ENCODE measurements at places on chromosomes 16 and 17. TPM values are rescaled to one million over a fixed set of nuclear protein-coding genes. Genes with fewer than 3 reads are reported as not detected.

NUBP1 gene
- 21.3 TPM for total RNA-seq

CDH5 gene
- not detected for total RNA-seq

MFAP4 gene
- total RNA-seq: not detected

IL17C gene
- not detected for total RNA-seq

CCL7 gene
- total RNA-seq: not detected

TMEM238L gene
- not detected for total RNA-seq

STRADA gene
- total RNA-seq: 68.3 TPM

NXPH3 gene
- 0.23 TPM for total RNA-seq

INTS2 gene
- 37.2 TPM for total RNA-seq

DNA sequence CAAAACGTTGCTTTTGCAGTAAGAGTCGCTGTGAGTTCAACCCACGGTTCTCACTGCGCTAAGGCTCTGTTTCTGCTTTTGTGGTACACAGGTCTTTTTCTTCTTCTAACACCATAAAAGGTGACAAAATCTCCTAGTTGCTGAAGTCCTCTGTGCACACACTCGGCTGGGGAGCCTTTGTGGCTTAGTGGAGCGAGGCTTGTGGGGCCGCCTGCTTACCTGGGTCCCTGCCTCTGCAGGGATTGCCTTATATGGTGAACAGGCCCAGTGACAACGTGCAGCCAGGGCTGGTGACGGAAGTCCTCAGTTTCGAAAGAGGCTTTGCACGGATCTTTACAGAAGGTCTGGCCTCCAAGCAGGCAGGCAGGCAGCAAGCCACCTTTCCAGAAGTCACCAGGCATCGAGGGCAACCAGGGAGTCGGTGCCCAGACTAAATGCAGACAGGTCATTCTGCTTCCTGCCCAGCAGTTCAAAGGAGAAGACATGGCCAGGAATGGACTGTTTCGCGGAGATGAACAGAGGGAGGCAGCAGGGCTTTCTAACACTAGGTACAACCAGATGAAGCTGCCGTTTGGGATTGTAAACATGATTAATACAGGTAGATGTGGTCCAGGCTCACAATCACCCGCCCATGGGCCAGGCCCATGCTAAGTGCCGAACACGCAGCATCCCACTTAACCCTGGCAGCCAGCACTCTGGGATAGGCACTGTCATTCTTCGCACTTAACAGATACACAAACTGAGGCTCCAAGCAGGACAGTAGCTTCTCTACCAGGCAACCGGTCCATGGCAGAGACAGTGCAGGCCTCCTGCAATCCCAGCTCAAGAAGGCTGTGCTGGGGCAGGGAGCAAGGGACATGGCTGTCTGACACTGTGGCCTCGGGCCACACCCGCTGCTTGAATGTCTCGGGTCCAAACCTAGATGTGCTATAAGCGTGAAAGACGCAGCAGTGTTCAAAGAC is 10.7 kb upstream of the MEAK7 start:
- peak; percentile 85 for DNase-seq

DNA sequence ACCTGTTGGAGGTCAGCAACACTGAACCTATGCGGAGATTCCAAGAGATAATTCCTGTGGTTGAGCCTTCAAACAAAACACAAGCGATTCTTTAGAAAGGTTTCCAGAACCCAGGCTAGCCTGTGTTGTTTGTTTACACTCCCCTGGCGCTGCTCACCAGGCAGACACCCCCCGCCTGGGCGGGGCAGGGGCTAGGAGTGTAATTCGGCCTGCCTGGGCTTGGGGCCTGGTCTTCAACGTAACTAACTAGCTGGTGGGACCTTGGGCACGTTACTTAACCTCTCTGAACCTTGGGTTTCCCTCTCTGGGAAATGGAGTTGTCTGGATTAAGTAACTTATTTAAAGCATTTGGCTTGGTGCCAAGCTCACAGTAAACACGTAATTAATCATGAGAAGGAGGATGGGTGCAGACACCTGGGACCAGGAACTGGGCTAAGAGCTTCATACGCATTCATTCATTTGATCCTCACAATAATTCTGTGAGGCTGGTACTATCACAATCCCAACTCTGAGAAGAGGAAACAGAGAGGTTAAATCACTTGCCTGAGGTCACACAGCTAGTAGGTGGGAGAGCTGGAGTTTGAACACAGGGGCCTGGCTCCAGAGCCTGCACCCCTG is 7.6 kb upstream of the ARHGAP27 start:
- no peak for DNase-seq

DNA sequence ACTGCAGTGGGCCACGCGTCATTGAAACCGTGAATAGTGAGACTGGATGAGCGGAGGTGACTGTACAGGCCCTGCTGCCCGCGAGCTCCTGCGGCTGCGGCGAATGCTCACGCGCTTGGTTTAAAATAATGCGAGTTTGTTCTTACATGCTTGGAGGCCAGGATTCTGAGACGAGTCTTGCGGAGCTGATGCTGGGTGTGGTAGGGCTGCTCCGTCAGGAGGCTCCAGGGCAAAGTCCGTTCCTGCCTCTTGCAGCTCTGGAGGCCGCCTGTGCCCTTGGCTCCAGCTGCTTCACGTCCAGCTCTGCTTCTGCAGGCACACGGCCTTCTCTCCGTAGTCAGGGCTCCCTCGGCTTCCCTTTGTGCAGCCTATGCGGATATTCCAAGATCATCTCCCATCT is 9.5 kb downstream of the ACSF3 start:
- DNase-seq: no peak

- no peak for DNase-seq
These were observed 5.9 kb upstream of the CBLN1 start for GRCh38 chr16:49287572-49287971.

- DNase-seq: no peak
These were observed 61.5 kb downstream of the BMERB1 start for GRCh38 chr16:15495898-15496297.

GRCh38 chr17:76420356-76421043 is 32.5 kb downstream of the UBE2O start:
- no peak for DNase-seq

GRCh38 chr16:56610017-56610608 is 1.7 kb downstream of the MT2A start:
- peak; percentile 86 for DNase-seq

DNA sequence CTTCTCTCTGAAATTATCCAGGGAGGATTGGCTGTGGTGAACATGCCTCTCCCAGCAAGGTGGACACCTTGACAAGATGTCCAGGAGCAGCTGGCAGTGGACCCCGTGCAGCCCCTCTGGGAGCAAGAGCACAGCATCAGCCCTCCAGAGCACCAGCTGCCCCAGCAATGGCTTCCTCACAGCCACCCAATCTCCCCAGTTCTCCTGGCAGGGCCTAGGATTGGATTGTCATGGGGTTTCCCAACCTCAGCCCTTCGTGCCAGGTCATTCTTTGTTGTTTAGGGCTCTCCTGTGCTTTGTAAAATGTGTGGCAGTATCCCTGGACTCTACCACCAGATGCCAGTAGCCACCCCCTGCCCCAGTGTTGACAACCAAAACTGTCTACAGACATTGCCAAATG is 1.8 kb upstream of the KRT36 start:
- no peak for DNase-seq

DNA sequence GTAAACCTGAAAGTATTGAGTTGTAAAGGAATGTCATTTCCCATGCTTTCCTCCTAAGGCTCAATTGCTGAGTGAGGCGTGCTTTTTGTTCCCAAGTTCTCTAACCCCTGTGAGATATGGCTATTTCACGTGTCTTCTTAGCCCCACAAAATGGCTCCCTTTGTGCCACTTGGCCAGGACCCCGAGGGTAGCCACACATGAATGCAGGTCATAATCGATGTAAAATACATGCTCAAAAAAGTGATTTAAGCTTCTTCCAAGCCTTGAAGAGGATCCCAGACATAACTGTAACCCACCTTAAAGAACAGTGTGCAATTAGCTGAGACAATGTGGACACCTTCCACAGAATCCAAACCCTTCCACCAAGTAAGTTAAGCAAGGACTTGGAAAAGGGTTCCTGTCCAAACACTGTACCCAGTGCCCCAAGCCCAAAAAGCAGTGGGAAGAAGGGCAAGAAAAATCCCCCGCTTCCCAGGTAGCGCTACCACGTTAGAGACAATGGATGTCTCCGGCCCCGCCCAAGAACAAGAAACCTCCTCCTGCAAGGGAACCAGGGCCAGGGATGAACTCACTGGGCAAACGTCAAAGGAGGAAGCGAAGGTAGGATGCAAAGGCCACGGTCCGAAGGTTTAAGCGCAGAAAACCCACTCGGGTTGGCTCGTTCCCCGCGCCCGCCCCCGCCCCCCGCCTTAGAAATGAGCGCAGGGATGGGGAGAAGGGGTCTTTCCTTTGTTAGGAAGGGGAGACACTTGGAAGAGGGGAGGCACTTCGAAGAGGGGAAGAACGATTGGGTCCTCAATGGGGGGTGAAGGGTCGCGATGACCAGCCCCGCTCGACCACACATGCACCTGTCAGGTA is 1.2 kb downstream of the JPT1 start:
- peak; percentile 33 for DNase-seq

GRCh38 chr17:67829331-67829730 is 4.0 kb downstream of the BPTF start:
- DNase-seq: peak; percentile 20

GRCh38 chr17:18181358-18181757 is 2.3 kb upstream of the ALKBH5 start:
- DNase-seq: no peak

DNA sequence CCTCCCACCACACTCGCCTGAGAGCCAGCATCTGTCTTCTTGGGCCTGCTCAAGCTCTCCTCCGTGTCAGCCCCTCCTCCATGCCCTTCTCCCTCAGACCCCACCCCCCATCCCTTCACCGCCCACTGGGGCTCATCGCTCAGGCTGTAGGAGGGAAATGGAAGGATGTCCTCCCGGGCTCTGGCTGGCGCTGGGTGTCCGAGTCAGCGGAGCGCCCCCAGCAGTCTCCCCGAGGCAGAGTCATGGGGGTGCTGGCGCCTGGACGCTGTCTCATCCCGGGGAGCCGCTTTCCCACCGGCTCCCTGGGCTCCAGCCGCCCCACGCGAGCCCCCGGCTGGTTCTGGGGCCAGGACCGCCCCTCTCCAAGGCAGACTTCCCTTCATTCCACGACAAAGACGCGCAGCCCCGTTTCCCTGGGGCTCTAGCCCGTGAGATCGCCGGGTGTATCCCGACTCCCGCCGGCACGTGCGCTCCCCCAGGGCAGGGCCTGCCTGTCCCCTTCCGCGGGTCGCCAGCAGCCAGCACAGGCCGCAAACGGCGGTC is 428 bp upstream of the ANTKMT start:
- peak; percentile 54 for DNase-seq

GRCh38 chr16:47578573-47578972 is 117.4 kb downstream of the PHKB start:
- no peak for DNase-seq

- DNase-seq: no peak
These were observed 415 bp downstream of the ABCA5 start for GRCh38 chr17:69326377-69327059.

DNA sequence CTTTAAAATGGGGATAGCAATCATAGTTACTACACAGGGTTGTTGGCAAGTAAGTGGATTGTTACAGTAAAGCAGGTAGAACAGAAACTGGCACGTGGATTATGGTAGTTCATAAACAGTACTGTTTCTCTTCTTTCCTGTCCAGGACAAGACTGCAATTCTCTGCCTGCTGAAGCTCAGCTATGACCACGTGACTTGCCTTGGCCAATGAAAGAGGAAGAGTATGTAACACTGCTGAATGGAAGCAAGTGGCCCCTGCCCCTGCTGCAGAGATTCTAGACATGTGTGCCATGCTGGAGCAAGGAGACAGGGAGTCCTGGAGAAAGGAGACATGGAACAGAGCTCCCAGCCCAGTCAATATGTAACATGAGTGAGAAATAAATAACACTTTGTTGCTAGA is 66.6 kb upstream of the TOX3 start:
- DNase-seq: no peak

DNA sequence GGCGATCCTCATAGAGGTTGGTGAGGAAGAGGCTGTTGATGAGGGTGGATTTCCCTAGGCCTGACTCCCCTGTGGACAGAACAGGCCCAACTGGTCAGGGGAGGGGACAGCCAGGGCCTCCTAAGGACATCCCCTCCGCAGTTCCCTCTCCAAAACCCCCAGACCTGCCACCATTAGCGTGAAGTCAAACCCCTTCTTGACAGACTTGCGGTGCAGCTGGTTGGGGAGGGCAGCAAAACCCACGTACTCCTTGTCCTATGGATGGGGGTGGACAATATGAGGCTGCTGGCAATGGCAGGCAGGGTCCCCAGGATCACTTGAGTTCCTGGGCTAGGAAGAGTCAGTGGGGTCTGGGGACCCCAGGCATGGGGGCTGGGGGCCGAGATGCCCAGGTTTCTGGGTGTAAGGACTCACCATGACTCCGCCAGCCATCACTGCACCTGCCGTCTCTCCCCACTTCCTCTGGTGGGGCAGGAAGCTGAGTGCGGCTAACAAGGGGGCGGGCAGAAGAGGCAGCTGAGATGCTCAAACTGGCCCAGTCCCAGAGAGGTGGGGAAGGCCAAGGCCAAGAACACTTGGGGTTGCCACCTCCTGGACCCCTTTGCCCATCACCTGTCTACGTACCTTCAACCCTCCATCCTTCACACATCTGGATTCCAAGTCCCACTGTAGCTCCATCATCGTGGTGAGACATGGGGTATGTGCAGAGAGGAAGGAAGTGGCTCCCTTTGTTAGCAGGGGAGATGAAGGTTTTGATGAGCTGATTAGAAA is at the start of gene SEPTIN1:
Gene SEPTIN1 (minus strand): TSS at position 451 of the 771 bp plus-strand sequence. CDS start 19 bp downstream, at position 432.
- peak; percentile 81 for DNase-seq

GRCh38 chr16:75248142-75248535 is 3.3 kb downstream of the BCAR1 start:
- DNase-seq: no peak

DNA sequence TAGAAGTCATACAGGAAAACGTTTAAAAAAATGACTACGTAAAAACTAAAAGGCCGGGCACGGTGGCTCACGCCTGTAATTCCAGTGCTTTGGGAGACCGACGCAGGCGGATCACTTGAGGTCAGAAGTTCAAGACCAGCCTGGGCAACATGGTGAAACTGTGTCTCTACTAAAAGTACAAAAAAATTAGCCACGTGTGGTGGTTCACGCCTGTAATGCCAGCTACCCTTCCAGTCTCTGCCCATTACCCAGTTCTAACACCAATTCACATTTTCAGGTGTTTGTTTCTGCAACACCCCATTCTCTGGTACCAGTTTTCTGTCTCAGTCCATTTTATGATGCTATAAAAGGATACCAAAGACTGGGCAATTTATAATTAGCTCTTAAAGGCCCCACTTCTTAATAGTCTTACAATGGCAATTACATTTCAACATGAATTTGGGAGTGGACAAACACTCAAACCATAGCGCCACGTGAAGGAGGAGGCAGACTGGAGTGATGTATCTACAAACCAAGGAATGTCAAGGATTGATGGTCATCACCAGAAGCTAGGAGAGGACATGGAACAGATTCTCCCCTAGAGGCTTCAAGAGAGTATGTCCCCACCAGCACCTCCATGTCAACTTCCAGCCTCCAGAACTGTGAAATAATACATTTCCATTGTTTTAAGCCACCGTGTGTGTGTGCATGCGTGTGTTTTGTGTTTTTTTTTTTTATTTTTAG is 791 bp upstream of the C17orf75 start:
- no peak for DNase-seq

GRCh38 chr17:74531231-74531761 is at the start of gene CD300LB:
TSS of gene CD300LB (minus strand) at chr17:74531475. CDS start at chr17:74531350, 125 bp downstream.
- no peak for DNase-seq

- DNase-seq: no peak
These were observed 14.5 kb upstream of the RASL10B start for GRCh38 chr17:35716897-35717465.

- DNase-seq: no peak
These were observed 47.8 kb upstream of the BCO1 start for GRCh38 chr16:81190667-81191066.

GRCh38 chr17:47286198-47286914 is 32.7 kb downstream of the ITGB3 start:
- no peak for DNase-seq

Data from activated naive CD4-positive, alpha-beta T cell treated with anti-CD3 and anti-CD28 coated beads, Interleukin-2, amount 50 U/mL, for 72 hours (primary cell).